ENCODE measurements at places on chromosomes 4 and X. TPM values are rescaled to one million over a fixed set of nuclear protein-coding genes. Genes with fewer than 3 reads are reported as not detected.

DNA sequence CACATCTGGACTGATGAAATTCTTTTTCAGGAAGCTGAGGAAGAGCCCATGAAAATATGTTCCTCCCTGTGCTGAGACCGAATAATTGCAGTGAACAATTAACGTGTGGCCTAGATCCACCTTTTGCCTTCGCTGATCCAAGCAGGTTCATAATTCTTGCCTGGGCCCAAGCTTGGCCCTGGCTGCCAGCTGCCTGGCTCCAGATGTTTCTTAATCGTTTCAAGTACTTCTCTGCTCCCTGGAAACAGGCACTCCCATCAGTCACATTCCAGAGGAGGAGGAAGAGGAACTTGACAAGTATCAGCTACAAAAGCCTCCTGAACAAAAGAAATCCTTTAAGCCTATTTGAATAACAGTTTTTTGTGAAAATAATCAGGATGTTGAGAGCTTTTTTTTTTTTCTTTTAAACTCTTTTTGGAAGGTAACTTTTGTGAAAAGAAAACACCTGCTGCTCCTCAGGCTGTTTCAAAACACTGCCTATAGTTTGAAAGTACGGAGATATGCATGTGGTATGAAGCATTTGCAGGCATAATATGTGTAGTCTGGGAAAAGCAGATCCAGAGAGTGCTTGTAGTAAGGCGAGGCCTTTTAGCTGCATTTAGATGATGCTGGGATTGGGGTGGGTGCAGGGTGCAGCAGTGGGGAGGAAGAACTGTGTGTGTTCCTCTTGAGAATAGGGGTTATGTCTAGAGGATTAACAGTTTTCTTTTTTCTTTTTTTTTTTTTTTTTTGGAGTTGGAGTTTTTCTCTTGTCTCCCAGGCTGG is 154.4 kb downstream of the PTTG2 start:
- no peak for DNase-seq

DNA sequence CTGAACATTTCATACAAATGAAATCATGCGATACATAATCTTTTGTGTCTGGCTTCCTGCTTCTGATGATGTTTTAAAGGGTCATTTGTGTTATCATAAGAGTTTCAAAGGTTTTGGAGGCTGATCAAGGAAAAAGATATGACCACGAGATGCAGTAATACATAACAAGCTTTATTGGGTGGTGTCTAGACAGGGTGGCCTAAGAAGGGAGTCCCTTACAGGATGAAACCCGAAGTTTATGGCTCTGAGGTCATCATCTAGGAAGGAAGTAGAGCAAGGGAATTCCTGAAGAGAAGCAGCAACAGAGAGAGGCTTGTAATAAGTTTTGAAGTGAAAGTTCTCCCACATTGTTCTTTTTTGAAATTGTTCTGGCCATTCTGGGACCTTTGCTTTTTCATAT is 40.8 kb upstream of the SOD3 start:
- peak; percentile 28 for DNase-seq

DNA sequence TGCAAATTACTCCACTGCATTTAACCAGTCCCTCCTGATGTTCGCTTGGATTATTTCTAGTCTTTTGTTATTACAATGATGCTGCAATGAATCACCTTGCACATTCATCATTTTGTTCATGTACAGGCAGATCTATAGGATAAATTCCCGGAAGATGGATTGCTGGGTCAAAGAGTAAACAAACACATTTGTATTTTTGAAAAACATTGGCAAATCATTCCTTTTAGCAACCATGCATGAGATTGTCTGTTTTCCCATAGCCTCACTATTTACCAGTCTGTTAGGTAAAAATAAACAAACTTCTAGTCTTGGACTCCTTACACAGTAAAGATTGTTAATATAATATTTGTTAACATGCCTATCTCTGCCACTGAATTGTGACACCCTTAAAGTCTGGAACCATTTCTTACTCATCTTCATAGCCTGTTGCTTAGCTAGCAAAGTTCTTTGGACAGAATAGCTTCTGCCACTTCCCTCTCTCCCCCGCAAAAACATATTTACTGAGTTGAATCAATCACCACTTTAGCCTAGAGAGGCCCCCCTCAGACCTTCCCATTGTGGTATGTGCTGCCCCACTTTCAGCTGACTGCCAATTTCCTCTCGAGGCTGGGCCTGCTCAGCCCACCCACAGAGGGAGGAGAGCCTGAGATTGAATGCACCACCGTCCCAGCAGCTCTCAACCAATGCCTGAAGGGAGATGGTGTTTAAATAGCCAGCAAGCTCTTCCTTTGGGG is 108.4 kb upstream of the ATXN3L start:
- peak; percentile 85 for DNase-seq

DNA sequence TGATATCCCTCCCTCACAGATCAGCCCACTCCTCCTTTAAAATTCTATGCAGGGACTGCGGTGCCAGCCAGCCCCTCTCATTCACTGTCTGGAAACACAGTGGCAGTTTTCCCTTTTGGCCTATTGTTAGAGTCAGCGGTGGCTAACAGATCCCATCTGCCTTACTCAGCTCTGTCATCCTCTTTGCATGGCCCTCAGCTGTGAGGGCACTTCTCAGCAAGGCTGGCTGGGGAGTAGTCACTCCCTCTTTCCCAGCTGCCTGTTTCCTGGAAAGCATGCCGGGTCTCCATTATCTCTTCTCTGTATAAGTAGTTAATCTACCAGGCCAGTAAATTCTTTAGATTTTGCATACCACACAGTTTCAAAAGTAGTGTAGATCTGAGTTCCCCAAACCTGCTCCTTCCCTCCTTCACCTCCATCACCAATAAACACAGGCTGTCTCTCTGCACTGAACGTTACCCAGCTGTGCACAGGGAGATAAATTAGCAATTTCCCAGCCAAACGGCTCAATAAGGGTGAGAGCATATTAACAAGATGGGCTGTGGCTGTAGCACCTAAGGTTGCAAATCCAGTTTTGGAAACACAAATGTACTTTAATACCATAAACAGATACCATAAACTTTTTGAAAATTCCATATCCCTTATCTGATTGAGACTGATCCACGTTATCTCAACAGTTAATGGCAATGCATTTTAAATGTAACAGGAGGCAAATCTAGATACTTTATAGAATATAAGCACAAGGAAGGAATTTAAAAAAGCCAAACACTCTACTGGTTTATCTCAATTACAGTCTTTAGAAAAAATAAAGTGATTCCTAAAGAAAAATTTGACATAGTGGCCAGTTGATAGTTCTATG is 229.3 kb downstream of the ANKRD50 start:
- no peak for DNase-seq

DNA sequence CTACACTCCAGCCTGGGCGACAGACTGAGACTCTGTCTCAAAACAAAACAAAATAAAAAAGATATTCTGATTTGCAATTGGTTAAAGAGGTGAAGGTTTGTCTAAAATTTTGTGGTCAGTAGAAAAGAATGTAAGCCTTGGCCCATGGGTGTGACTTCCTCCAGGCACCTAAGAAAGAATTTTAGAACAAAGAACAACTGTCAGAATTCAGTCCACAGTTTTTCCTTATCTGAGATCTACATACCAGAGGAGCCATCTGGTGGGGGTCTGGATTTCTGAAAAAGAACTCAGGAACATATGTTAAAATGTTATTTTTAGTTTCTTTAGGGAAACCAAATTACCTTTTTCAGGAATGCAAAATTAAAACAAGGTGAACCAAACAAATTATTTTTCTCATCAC is 434.1 kb downstream of the ANKRD50 start:
- peak; percentile 77 for DNase-seq

- no peak for DNase-seq
Observed at GRCh38 chrX:24229400-24229879, 79.9 kb downstream of the ZFX start.

GRCh38 chr4:8314691-8315255 is 45.2 kb downstream of the HTRA3 start:
- no peak for DNase-seq

DNA sequence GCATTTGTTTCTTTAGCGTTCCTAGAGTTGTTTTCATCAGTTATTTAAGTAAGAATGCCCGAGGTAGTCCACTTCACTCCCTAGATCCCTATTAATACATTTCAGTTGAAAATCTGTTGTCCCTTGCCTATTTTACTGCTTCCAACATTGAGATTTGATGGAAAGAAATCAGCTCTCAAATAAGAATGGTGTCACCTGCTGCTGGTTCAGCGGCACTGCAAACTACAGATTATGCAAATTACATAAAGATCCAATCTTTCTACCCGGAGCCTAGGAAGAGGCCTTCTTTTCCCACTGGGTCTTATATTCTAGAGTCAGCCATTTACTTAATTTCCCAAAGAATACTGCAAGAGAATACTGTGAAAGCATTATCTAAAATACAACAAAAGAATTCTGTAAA is 597.6 kb upstream of the MAGEB2 start:
- no peak for DNase-seq

- peak; percentile 12 for DNase-seq
Observed at GRCh38 chr4:186190581-186191199, 677 bp upstream of the CYP4V2 start.

LRRC66 gene
- total RNA-seq: 0.07 TPM

CLIC2 gene
- 0.60 TPM for total RNA-seq

FGFR3 gene
- 1.6 TPM for total RNA-seq

HDAC8 gene
- total RNA-seq: 27.0 TPM

SHOX gene
- not detected for total RNA-seq

CDKL5 gene
- total RNA-seq: 0.87 TPM

RBMXL3 gene
- total RNA-seq: not detected

NHS gene
- 5.4 TPM for total RNA-seq
